ENCODE measurements at places on chromosomes 2 and 18.

DNA sequence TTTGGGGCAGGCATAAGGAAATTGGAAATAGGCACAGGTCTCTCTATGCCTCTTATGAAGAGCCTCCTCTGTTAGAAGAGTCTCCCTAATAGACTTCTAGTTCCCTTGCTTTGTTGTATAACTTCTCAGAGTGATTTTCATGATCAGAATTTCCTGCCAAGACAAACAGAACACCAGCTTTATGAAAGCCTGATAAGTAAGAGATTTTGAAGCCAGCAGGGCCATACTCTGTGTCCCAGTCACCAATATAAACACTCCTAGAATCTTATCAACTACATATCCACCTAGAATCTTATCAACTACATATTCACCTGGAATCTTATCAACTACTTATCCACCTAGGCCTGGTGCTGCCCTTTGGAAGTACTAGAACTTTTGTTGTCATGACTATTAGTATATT is 579.5 kb downstream of the ARHGAP15 start:
- DNase-seq: no peak

DNA sequence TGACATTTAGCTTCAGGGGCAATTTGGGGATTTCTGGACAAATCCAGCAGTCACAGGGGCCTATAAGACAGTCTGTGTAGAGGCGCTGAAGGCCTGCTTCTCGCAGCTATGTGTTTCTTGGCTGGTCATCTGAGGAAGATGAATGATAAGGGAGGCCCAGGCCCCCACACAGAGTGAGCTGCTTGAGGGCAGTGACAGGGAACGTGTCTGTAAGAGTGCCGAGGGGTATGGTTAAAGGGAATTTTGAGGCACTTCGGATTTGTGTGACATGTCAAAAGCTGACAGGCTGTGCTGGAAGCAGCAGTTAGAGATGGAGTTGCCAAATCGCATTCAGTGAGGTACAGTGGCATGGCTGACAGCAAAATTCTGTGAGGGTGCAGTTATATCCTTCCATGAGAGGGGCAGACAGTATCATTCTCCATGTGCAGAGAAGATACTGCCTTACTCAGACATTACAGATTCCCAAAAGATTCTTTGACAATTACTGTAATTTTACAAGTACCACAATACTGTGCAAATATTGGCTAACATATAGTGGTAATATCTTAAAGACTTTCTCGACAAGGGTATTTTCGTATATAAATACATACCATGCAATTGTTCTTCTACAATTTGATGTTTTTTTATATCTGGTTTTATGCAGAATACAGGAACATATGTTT is 74.0 kb downstream of the CERS6 start:
- DNase-seq: no peak

DNA sequence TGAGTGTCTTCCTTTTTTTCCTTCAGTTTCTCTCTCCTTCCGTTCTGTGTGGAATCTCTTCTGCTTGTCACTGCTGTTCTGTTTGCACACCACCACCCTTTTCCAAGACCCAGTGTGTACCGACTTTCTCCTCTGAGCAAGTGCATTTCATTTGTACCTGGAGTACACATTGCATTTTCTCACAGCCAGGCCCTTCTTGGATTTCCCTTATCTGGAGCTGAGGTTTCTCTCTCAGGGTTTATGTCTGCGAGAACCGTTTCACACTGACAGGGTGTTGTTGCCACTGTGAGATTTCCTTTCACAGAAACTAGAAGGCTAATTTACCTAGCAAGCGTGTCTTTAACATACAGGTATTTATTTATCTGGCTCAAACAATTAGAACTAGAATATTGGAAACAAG is 26.2 kb downstream of the NCOA1 start:
- no peak for DNase-seq

DNA sequence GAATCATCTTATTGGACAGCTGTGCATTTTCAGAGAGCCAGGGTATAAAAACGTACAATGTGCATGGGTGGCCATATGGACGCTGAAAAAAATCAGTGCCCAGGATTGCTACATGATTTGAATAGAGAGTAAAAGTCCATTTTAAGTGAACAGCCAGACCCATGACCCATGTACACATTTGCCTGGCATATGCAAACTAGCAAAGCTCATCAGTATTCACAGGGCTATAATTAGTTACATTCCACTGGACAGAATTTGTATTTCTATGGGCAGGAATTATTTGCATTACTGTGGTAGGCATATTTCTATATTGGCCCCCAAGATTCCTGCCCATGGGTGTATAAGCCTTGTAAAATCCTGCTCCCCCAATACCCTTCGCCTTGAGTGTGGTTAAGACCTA is 78.8 kb downstream of the PTH2R start:
- no peak for DNase-seq

GRCh38 chr2:11042841-11043240 is 112.4 kb upstream of the SLC66A3 start:
- DNase-seq: no peak

- no peak for DNase-seq
Measured at GRCh38 chr18:42649331-42650035, 466.0 kb downstream of the RIT2 start.

GRCh38 chr2:182717416-182717815 is 1.4 kb downstream of the DNAJC10 start:
- DNase-seq: no peak

GRCh38 chr2:134845719-134846118 is 7.3 kb downstream of the ACMSD start:
- no peak for DNase-seq

- no peak for DNase-seq
Measured at GRCh38 chr2:69693775-69694450, 48.0 kb upstream of the ANXA4 start.

GRCh38 chr18:53991805-53992204 is 232.7 kb downstream of the MBD2 start:
- no peak for DNase-seq

DNA sequence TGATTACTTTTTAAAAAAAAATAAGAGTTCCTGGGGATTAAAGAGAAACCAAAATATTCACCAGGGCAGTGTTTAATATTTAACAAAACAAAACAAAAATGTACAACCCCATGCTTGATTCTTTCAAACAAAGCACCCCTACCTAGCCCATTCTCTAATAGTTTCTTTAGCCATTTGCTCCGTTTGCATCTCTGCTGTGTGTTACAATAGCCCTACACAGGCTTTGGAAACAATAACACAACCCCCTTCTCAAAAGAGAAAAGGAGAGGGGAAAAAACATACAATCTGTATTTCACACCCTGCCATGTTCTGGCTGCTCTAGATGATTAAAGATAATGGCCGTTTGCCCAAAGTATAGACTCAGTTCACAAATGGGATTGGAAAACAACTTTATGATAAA is 302.9 kb downstream of the CPS1 start:
- no peak for DNase-seq

DNA sequence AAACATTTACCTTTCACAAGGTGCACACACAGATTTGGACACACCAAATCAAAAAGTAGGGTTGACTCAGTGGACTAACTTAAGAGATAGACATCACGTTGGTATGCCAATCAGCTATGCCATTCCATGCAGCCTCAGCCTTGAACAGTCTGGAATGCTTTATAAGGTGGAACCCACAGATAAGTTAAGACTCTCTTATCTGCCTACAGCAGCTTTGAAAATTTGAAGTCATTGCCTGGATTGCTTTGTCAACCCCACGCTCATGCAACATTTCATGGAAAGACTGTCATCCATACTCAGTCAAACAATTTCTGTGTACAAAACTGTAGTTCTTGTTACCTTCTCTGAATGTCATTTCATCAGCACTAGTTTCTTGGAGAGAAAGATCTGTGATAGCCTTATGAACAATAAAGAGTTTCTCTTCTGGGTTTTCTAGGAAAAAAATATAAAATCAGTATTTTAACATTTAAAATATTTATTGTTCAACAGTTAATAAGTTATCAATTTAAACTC is 1.2 kb downstream of the ERMN start:
- no peak for DNase-seq

- DNase-seq: no peak
Measured at GRCh38 chr2:69465513-69466456, 28.6 kb upstream of the NFU1 start.

DNA sequence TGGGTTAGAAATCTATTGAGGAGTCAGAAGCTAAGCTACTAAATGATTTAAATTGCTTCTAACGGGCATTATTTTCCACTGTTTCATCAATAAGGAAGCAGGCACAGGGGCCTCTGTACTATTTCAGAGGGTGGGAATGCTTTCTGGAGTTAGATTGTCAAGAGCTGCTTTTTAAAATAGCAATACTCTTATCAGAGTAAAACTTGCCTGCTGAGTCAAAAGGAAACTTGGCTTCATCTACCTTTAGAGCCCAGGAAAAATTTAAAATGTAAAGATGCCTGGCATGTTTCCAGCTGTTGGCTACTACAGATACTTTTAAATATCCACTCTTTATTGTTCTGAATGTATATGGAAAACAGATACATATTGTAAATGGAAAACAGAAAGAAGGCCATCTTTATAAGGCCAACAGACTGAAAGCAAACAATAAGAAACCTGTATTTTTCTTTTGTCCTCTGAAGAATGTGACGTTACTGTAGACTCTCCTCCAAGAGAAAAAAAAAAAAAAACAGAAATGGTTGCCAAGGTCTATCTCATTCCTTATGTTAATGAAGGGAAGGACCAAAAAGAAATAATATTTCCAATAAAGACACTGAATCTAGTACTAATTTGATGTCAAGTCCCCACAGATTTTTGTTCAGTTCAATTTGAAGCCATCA is 79.1 kb downstream of the FIGN start:
- DNase-seq: no peak

- no peak for DNase-seq
Measured at GRCh38 chr2:237143118-237143517, 57.4 kb downstream of the COPS8 start.

GRCh38 chr18:74773171-74773624 is 175.5 kb downstream of the ZNF407 start:
- DNase-seq: no peak

DNA sequence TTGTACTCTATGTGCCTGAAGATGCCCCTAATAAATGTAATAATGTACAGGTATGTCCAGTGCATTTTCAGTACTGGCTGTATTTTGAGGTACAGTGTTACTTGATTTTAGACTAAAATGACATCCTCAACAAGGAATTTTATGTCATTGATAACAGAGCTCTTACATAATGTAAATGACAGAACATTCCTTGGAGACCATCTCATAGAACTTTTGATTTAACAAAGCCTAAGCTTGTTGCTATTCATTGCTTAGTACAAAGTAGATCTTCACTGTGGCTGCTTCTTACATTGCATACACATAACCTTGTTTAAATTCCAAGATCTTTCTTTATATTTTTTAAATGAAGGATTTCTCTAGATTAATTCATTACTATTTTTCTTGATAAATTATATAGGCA is 24.1 kb downstream of the DYNC1I2 start:
- no peak for DNase-seq

DNA sequence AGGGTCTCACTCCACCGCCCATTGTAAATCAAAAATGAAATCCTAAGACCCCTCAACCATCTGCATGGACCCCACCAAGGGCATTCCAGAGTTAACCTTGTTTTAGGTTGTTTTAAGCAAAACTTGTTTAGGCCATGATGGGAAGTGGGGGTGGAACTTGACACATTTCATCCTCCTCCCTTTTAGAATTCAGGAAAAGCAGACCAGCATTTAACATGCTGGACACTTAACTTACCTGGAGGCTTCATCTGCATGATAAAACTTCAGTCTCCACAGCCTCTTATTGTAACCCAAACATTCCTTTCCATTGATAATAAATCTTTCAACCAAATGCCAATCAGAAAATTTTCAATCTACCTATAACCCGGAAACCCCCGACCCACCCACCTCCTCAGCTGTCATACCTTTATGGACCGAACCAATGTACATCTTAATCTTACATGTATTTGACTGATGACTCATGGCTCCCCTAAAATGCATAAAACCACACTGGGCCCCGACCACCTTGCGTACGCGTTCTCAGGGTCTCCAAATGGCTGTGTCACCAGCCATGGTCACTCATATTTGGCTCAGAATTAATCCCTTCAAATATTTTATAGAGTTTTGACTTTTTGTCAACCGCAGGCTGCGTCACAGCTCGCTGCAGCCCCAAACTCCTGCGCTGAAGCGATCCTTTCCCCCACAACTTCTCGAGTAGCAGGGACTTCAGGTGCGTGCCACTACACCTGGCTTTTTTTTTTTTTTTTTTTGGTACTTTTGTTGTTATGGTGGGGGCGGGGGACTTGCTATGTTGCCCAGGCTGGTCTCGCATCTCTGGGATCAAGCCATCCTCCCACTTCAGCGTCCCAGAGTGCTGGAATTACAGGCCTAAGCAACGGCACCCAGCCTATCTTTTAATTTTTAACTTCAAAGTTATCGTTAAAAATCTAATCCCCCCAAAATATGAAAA is 917 bp downstream of the MPPE1 start:
- DNase-seq: no peak

GRCh38 chr2:111184725-111185310 is 64.1 kb downstream of the BCL2L11 start:
- no peak for DNase-seq

DNA sequence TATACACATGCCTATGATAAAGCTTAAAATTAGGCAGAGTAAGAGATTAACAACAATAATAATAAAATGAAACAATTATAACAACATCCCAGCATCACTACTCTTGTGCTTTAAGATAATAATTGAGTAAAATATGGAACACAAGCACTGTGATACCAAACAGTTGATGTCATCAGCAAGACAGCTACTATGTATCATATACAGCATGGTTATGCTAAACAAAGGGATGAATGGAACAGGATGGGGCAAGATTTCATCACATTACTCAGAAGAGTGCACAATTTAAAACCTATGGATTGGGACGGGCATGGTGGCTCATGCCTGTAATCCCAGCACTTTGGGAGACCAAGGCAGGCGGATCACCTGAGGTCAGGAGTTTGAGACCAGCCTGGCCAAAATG is 1221.0 kb downstream of the SUCLG1 start:
- no peak for DNase-seq

DNA sequence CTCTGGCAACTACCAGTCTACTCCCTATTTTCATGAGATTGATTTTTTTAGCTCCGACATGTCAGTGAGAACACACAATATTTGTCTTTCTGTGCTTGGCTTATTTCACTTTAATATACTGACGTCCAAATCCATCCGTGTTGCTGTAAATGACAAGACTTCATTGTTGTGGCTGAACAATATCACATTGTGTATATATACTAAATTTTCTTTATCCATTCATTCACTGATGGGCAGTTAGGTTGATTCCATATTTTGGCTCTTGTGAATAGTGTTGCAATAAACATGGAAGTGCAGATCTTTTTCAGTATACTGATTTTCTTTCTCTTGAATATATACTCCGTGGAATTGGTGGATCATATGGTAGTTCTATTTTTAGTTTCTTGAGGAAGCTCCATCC is 5.8 kb upstream of the TTC21B start:
- DNase-seq: no peak

GRCh38 chr2:236305964-236306605 is 41.9 kb upstream of the ASB18 start:
- DNase-seq: no peak

GRCh38 chr2:231890896-231891513 is 35.2 kb downstream of the NPPC start:
- DNase-seq: no peak

DNA sequence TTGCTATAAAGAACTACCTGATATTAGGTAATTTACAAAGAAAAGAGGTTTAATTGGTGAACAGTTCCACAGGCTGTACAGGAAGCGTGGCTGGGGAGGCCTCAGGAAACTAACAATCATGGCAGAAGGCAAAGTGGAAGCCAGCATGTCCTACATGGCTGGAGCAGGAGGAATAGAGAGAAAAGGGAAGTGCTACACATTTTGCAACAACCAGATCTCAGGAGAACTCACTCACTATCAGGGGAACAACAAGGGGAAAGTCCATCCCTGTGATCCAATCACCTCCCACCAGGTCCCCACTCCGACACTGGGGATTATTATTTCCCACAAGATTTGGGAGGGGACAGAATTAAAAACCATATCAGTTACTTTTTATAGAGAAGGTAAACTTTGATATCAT is 273.5 kb upstream of the MMADHC start:
- no peak for DNase-seq

Measured in stimulated activated CD8-positive, alpha-beta memory T cell treated with anti-CD3 and anti-CD28 coated beads, Interleukin-15, amount 100 ng/mL, for 48 hours (primary cell).